Fibroblast of mammary gland (primary cell): ENCODE measurements at places on chromosomes 5 and 9.

GRCh38 chr5:77133061-77133758, 46.1 kb upstream of the ZBED3 start:
- DNase-seq, result peak; percentile 100

DNA sequence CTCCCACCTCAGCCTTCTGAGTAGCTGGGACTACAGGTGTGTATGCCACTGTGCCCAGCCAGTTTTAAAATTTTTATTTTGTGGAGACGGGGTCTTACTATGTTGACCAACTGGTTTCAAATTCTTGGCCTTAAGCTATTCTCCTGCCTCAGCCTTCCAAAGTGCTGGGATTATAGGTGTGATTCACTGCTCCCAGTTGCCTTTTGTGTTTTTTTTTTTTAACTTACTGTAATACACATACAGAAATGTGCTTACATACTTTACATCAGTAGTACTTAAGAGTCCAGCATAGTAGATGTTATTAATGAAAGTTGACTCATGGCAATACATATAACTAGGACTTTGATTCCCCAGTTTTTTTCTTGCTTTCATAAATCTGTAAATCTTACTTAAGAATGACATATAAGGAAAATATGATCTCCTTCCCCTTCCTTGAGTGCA, 4.7 kb downstream of the MAN2A1 start:
- peak; percentile 20 for DNase-seq

- DNase-seq, result no peak
Observed at GRCh38 chr5:93402451-93402850, 178.6 kb downstream of the NR2F1-AS1 start.

DNA sequence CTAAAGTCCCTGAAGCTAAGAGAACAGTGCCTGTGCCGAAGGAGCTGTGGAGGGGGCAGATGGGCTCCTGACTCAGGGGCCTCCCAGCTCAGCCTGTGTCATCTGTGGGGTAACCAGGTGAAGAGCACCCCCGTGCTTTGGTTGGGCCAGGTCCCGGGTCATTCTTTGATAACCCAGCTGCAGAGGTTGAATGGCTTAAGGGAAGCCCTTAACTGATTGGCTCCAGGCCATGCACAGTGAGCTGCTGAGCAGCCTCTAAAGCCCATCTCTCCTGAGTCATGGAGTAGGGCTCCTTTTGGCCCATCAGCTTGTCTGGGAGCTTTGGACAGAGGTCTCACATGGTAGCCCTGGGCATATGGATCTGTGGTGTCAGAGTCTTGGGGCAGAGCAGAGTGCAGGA, 28.7 kb downstream of the COL27A1 start:
- DNase-seq, result peak; percentile 10

DNA sequence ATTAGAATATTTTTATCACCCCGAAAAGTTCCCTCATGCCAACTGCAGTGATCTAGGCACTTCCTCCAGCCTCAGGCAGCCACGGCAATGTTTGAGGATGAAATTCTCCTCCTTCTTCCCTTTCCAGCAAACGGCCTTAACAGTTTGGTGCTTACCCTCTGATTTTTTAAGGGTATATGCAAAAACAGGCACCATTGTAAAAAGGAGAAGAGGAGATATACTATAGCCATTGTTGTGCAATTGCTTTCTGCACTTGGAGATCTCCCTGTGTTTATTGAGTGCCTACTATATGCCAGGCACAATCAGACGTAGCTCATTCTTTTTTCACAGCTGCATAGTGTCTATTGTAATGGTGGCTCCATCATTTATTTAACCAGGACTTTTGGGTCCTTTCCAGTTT, 29.4 kb downstream of the GSN start:
- no peak for DNase-seq

DNA sequence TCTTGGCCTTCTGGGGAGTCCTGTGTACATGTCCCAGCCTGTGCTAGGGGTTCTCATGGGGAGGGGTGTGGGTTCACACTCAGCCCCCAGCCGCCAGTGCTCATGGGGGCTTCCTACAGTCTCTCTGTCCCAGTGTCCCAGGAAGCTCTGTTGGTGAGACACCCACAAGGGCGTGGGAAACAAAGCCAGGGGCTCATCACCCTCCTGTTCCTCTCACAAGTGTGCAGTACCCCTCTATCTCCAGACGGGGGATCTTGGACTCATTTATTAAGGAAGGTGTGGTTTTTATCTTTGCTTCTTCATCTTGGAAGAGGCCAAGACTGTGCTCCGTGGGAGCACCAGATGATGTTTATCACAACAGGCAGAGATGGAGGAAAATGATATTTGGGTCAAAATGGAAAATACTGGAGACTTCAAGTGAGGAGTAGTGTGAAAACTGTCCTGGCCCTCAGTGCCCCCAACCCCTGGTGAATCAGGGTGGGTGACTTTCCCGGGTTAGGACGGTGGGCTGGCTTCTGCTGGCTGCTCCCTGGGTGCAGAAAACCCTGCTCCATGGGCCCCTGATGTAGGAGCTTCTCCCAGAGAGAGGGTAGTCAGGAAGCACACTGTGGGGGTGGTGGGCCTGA, 15.2 kb downstream of the TMEM171 start:
- peak; percentile 58 for DNase-seq

- DNase-seq, result no peak
Observed at GRCh38 chr5:6583049-6583880, 49.6 kb downstream of the NSUN2 start.

GRCh38 chr9:95107001-95107749, 210.3 kb downstream of the FANCC start:
- peak; percentile 47 for DNase-seq

DNA sequence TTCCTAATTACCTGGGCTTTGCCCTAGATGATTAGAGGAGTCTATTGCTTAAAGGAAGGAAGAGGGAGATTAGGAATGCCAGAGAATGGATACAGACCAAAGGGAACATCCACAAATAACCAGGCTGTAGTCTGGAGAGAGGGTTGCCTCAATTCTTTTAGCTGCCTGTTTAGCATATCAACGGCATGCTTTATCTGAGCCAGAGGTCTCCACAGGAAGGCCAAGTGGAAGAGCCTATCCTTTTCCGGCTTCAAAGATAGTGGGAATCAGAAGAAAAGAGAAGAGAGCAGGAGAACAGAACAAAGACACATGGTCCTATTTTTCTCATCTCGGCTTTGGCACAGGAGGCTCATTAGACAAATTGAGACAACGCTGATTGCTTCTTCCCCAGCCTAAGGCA, 142.4 kb downstream of the NMUR2 start:
- no peak for DNase-seq

DNA sequence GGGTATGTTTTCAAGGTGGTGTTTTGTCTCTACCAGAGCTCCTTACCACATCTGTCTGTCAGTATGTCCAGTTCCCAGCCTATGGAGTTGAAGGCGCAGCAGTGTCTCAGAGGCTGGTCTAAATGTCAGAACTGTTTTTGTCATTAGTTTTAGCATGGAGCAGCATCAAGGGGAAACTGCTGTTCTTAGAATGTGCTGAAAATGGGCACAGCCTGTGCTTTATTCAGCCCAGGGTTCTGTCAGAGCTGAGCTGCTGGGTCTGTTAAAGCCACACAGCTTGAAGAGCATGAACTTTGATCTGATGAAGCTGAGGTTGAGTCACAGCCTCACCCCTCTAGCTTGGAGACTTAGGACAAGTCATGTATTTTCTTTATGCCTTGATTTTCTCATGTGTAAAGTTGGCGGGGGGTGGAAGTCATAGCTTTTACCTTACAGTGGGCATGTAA, 71.9 kb downstream of the RALGPS1 start:
- DNase-seq, result peak; percentile 74

DNA sequence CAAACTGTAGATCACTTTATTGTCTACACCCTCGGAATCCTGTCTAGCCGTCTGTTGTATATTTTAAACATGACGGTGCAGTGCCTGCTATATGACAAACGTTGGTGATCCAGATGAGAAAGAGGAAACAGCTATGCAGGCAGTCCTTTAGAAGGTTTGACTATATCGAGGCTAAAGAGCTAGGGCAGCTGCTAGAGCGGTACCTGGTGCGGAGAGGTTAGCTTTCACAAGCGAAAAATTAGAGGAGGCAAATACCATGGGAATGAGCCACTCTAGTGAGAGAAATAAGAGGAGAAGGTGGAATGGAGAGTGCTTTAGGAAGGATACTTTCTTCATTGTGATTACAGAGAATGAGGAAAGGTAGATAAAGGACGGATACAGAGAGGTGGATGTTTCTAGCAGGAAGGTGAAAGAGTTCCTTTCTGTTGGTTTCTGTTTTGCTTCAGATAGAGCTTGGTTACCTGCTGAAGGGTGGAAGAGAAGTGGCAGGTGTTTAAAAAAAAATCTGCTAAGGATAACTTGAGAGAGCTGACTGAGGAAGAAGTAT, 959 bp upstream of the FBXL17 start:
- peak; percentile 37 for DNase-seq

DNA sequence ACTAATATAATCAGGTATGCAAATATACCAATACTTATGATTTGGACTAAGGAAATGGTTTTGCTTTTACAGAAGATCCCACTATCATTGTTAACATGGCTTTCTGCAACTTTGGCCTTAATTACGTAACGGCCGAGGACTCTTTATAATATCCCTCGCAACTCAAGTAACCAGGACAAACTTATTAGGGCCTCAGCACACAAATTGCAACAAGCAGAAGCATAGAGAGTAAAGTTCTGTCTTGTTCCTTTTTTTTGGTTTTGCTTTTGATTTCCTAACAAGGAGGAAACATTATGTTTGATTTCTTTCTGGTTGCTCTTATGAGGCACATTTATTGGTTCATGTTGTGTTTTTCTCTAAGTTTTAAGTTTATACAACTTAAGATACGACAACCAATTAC, 60.4 kb downstream of the RORB start:
- no peak for DNase-seq

- DNase-seq, result peak; percentile 41
Observed at GRCh38 chr9:129624947-129625346, 1.0 kb upstream of the NTMT1 start.

DNA sequence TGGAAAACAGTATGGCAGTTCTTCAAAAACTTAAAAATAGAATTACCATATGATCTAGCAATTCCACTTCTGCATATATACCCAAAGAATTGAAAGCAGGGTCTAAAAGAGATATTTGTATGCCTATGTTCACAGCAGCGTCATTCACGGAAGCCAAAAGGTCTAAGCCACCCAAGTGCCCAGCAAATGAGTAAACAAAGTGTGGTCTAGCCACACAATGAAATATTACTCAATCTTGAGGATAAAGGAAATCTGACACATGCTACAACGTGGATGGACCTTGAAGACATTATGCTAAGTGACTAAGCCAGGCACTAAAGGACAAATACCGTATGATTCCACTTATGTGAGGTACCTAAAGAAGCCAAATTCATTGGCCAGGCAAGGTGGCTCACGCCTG, 11.1 kb upstream of the MED27 start:
- DNase-seq, result peak; percentile 90

DNA sequence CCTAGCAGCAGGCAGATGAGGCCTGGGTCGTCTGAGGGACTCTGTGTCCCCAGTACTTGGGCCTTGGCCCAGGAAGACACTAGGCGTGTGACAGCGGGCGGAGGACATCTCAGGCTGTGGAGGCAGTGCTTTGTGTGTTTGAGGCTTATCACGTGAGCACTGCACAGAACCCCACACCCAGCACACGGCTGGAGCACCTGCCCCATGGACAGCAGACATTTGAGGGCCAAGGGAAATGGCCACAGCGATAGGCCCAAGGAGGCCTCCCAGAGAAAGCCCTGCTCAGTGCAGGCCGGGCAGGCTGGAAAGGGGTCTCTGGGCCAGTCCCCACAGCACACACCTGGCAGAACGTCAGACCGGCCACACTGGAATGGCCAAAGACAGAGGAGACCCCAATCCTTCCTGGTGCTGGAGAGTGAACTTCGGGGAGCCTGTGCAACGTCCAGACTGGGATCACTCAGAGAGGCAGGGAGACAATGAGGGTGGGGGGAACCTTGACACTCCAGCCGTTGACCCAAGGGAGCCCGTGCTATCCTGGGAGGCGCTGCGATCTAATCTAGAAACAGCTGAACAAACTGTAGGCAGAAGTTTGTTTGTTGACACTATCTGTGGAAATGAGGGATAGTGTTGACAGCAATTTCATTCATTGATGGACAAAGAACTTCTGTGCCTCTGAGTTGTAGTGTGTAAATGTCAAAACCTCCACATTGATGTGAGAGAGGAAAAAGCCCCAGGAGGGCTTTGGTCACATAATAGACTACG, 19.6 kb upstream of the FLT4 start:
- DNase-seq, result no peak

- peak; percentile 20 for DNase-seq
Observed at GRCh38 chr5:111072949-111073682, 1.6 kb downstream of the TSLP start.

DNA sequence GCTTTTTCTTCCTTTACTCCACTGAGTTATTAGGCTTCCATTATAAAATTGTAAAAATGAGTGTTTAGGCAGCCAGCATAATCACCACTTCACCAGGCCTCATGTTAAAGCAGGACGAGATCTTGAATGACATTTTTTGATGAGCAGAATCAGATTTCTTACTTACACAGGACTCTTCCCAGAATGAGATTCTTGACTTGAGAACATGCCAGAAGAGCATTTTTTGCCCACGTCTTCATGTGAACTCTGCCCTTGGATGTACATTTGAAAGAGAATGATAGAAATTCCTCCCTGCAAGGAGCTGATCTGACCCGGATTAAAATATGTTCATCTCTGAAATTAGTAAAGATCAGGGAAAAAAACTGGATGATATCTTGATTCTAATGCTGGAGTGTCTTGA, 212.1 kb upstream of the ADRA1B start:
- DNase-seq, result peak; percentile 27

- DNase-seq, result peak; percentile 83
Observed at GRCh38 chr5:173324115-173325001, 3.9 kb downstream of the STC2 start.

- DNase-seq, result peak; percentile 24
Observed at GRCh38 chr9:18347386-18348082, 126.4 kb upstream of the ADAMTSL1 start.

DNA sequence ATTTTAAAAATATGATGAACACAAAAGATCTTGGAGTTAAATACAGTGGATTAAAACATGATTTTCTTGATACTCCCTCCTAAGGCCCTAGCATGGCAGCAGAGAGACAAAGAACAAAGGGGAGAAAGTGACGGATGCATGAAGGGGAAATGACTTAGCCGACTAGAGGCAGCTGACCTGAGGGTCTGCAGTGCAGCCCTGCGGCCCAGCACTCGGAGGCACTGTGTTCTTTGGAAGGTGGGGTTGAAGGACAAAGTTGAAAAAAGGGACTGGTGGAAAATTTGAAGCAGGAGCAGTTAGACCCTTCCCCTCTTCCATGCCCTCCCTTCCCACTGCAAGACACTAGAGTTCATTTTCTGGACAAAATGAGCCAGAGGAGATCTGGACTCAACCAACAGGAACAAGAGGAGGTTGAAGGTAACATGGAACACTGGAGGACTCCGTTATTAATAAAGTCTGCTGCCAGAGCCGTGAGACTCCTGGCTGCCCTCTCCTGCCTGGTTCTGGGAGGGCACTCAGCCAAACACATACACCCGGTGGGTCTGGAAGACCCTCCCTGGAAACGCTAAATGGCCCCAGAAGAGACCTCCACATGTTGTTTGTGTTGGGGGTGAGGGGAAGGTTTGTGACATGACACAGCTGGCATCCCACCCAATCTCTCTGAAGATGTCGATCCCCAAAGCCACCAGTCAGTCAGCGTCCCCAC, 98.1 kb downstream of the JMY start:
- DNase-seq, result no peak

GRCh38 chr5:181105391-181106025, 25.5 kb downstream of the OR2V1 start:
- no peak for DNase-seq

- no peak for DNase-seq
Observed at GRCh38 chr5:129135633-129136032, 41.1 kb downstream of the ISOC1 start.
